ENCODE measurements at places on chromosomes 4 and X. TPM values are rescaled to one million over a fixed set of nuclear protein-coding genes. Genes with fewer than 3 reads are reported as not detected.
A peak's percentile ranks its signal among the peaks of the same experiment; 100 is the strongest.

The XAGE1A gene
- not detected for total RNA-seq

The VCX3B gene
- total RNA-seq: not detected

The ARHGEF6 gene
- 18.9 TPM for total RNA-seq

The SORCS2 gene
- 1.7 TPM for total RNA-seq

The TSPAN5 gene
- total RNA-seq: 3.2 TPM

The RHOXF2B gene
- total RNA-seq: not detected

The KIAA1210 gene
- total RNA-seq: not detected

The SPIN4 gene
- total RNA-seq: 2.3 TPM

The NPY1R gene
- total RNA-seq: 6.3 TPM

The PAGE2 gene
- total RNA-seq: not detected

The TBC1D8B gene
- 14.6 TPM for total RNA-seq

The SOD3 gene
- total RNA-seq: 86.8 TPM

The TMSB15B gene
- total RNA-seq: 2.0 TPM

GRCh38 chr4:39883646-39884045 lies 94.1 kb downstream of the PDS5A start:
- DNase-seq: no peak

DNA sequence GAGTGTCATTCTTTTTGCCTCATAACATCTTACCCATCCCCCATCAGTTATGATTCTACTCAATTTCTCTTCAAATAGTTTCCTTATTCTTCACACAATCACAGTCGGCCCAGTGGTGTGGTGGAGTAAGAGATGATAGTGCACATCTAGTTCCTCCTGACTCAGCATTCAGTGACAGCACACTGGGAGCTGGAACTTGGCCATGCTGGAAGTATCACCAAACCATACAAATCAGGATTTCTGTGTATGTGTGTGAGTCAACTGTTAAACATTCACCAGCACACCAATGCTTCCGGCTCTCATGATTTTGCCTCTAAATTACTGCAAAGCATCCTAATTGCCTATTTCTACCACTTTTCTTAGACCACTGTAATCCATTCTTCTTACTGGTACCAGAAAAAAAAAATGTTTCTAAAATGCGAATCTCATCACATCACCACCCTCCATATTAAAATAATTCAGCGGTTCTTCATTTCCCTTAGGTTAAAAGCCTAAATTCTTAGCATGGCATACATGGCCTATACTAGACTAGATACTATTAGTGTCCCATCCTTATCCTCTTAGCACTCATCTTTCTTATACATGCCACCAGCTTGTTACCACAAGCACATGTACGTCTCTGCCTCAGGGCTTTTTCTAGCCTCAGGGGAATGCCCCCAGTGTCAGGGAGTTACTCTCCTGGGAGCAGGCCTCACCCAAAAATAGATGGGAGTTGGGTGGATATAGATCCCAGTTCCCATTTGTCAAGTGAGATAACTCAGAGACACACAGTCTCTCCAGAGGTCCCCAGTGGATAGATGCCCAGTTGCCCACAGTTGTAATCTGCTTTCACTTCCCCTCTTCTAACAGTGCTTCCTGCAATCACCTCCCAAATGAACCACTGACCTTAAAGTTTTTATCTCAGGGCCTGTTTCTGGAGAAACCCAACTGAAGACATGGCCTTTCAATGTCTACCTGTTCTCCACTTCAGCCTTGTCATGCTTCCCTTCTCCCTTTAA lies 49.2 kb upstream of the DDX53 start:
- peak; percentile 64 for DNase-seq

DNA sequence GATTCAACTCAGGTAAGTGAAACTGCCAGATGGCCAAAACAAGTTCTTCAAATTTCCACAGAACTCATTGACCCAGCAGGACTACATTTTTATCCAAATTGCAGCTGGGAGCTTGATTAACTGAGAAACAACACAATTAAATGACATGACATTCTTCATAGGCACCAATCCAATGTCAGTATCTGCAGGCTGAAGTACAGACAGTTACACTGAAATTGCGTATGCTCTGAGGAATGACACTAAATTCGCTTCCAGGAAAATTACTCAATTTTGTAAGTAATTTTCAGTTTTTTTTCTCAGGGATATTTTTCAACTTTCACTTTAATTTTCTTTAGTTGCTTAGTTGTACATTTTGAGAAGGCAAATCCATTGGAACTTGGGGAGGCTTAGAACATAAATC lies 4.5 kb downstream of the C1GALT1C1 start:
- DNase-seq: no peak

DNA sequence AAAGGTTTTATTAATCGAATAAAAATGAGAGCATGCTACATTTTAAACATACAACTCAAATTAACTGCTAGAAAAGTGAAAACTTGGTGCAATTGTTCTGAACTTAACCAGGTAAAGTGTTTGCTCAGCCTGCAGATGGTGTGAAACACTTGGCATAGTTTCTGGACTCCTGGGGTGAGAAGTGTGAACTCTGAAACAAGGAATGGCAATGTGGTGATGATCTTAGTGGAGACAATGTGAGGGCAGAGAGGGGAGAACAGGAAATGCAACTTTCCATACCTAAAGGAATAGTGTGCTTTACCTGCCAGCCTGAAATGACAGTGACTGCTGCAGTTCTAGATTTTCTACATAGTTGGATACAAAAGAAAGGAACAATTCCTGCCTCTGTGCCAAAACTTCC lies 57.4 kb downstream of the CCSER1 start:
- no peak for DNase-seq

GRCh38 chrX:136207546-136207945 lies 43.7 kb downstream of the MAP7D3 start:
- no peak for DNase-seq

DNA sequence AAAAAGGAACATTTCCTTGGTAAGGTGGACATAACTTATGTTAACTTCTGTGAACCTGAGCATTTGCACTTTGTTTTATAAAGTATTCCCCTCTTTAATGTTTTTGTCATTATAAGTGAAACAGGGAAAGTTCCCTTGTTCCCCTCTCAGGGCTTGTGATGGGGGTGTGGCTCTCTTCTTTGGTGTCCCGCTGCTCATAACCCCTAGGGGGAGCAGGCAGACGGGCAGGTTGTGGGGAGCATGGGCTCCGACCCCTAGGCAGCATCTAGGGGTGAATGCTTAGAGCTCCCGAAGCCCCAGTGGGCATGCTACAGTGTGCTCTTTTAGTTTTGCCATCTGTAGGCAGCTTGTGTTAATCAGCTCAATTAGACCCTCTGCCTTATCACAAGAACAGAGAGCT lies 200.4 kb downstream of the DACH2 start:
- DNase-seq: no peak

DNA sequence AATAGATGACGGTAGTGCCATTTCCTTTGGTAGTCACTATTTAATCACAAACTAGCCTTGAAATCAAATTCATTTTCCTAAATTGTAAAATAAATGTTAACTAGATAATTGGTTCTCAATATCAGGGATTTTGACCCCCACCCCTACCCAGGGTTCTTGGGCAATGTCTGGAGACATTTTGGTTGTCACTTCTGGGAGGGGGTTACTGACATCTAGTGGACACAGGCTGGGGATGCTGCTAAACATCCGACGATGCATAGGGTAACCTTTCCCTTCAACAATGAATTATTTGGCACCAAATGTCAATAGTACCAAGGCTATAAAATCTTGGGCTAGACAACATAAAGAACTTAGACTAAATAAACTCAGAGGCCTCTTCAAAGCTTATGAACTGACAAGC lies 285.8 kb upstream of the TRPC5 start:
- DNase-seq: no peak

DNA sequence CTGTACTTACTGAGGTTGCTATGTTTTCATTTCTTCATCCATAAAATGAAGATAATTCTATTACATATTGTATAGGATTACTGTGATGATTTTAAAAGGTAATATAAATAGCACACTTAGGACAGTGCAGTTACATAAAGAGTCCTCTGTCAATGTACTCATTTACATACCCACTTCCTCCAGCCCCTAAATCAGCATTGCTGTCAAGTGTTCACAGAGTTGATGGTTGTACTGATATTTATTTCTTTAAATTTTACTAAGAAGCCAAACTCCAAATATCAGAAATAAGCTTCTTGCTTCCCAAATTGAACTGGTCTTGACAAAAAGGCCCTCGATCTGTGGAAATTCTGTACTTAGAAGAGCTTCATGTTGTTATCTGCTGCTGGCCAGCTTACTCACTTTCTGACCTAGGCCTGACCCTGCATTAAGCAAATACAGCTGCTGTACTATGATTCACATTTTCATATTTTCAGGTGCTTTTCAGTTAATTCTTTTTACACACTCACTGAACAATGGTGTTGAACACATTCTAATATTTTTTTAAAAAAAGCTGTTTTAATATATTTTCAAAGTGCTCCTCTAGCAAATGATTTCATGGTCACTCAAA lies 259.6 kb downstream of the UNC5C start:
- DNase-seq: no peak

GRCh38 chr4:147960971-147961370 lies 229.1 kb downstream of the ARHGAP10 start:
- no peak for DNase-seq

GRCh38 chr4:138680989-138681604 lies 334.5 kb upstream of the NOCT start:
- peak; percentile 79 for DNase-seq

GRCh38 chrX:110541266-110541665 lies 182.6 kb downstream of the RTL9 start:
- DNase-seq: no peak

GRCh38 chrX:12013211-12013618 lies 125.1 kb upstream of the FRMPD4 start:
- DNase-seq: no peak

DNA sequence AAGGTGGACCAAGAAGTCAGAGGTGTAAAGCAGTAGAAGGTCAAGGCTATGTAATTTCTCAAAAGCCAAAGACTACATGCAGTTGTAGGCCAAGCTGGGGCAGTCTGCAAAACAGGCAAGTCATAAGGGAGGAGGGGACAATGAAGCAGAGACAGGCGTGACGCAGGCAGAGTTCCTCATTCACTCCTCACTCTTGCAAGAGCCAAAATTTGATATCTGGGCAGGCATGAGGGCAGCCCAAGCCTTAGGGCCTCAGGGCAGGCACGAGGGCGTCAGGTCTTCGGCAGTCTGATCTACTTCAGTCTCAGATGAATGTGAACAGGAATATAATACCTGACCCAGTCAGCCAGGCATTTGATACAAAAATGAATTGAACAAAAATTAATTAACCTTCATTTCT lies 86.4 kb upstream of the AGA start:
- no peak for DNase-seq

DNA sequence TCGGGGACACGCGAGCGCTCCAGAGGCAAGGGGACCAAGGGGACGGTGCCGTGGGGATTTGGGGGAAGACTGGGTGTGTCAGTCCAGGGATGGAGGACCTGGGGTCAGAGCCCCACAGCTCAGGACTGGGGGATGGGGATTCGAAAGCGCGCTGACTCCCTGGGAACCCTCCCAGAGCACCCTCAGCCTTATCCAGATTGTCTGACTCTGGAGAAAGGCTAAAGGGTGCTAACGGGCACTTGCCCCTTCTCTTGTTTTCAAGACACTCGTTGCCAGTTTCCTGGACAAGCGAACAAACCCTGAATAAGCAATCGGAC lies 1.1 kb downstream of the DOCK11 start:
- DNase-seq: no peak

DNA sequence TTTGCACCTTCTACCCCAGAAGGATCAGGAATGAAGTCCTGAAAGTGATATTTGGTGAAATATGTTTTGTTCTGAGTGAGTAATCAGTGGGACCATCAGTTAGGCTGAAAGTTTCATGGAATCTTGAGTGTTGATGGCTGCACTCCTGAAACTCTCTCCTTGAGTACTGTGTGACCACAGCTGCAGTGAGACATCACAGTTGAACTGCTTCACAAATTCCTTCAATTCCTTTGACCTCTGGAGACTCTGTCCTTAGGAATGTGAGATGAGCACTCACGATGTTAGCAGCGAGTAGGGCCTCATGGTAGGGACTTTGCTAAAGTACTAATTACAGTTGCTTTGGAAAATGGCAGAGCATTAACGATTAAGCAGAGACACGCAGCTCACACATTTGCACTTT lies 142.9 kb upstream of the SLC4A4 start:
- no peak for DNase-seq

DNA sequence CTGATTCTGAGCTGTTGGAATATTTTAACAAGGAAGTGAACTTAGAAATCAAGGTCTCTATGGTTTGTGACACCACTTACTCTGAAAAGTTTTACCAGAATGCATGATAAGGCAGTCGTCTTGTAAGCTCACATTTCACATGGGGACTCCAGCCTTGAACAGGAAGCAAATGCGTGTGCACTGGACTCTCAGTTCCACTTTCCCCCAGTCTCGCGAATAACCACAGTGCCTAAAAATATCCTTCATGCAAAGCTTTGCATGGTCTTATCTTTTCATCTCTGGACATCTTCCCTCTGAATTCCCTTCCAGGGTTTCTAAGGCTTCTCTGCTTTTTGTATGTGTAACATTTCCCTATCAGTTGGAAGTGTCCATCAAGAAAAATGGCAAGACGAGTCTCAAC lies 581.8 kb downstream of the NLGN4X start:
- no peak for DNase-seq
